Body of pancreas (tissue), 4 donors: ENCODE measurements at places on chromosomes 4 and X. TPM values are rescaled to one million over a fixed set of nuclear protein-coding genes. Genes with fewer than 3 reads are reported as not detected.

DNA sequence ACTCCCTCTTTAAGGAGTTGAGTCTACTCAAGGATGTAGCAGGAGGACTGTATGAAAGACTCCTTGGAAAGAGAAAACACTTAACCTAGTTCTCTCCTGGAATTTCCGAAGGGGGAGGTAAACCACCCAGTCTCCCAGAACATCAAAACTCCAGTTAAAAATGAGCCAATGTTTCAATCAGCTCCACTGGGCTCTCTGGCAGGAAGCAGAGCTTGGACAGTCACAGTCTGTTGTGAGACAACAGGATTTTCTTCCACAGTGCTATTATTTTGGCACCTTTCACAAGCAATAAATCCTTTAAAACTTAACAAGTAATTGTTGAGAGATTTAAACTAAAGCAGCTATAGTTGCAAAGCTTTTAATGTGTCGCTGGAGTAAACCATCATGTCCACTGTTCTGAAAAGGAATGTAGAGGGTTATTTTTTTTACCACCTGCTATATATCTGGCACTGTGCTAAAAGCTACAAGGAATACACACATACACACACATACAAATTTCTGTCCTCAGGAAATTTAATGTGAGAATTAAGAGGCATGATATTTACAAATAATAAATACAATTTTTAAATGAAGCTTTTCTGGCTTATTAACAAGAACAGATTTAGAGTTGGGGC, 229.2 kb upstream of the INTU start:
- DNase-seq = no peak

Gene ADRA2C
- total RNA-seq = 10.5 TPM

Gene BEX1
- 41.5 TPM for total RNA-seq

DNA sequence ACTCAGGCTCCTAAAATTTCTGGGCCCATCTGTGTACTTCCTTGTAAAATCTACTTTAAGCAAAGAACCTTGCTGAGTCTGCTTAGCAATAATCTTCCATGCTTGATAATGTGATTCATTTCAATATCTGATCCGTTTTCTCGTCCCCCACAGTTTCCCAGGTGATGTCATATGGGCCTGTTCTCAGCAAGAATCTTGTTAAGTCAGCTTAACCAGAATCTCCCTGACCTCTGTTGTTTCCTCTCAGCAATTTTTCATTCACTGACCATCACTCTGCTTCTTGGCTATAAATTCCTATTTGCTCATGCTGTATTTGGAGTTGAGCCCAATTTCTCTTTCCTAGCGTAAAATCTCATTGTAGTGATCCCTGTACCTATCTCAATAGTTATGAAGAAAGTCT, 13.9 kb downstream of the CSN2 start:
- DNase-seq = no peak

- no peak for DNase-seq
These were observed 11.7 kb upstream of the MAP7D3 start for GRCh38 chrX:136262812-136263315.

- DNase-seq = no peak
These were observed 590 bp upstream of the NAF1 start for GRCh38 chr4:163167333-163167626.

GRCh38 chr4:5700459-5700858, 7.9 kb downstream of the EVC2 start:
- DNase-seq = no peak

DNA sequence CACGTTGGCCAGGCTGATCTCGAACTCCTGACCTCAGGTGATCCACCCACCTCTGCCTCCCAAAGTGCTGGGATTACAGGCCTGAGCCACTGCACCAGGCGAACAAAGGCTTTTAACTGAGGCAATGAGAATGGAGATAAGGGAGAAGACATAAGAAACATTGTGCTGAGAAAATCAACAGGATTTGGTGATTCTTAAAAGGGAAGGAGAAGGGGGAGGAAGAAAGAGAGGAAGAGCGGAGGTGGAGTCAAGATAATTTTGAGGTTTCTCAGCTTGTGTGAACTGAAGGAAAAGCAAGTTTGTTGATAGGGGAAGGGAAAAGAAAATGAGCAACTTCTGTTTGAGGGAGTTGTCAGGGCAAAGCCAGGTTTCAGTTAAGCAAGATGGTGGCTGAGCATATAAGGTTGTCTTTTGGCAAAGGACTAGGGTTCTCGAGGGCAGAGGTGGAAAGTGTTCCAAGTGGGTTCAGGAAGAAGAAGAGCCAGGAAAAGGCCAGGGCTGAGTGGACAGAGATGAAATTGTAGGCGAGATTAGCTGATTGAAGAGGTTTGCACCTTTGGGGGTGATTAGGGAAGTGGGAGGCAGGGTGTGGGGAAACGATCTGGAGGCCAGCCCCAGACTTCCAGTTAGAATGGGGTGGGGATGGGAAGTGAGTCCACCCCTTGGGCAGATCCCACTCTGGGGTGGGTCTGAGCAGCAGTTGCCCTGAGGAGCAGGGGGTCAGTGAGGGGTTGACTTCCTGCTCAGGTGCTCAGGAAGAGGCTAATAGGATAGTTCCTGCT, 7.8 kb downstream of the DOCK11 start:
- DNase-seq = no peak

Gene KLHL34
- not detected for total RNA-seq

GRCh38 chrX:112769034-112769433, 71.6 kb downstream of the AMOT start:
- no peak for DNase-seq

GRCh38 chr4:92235731-92236130, 68.0 kb upstream of the GRID2 start:
- no peak for DNase-seq

- DNase-seq = no peak
These were observed 42.0 kb downstream of the FAM149A start for GRCh38 chr4:186146458-186146857.

Gene FAM9C
- not detected for total RNA-seq

DNA sequence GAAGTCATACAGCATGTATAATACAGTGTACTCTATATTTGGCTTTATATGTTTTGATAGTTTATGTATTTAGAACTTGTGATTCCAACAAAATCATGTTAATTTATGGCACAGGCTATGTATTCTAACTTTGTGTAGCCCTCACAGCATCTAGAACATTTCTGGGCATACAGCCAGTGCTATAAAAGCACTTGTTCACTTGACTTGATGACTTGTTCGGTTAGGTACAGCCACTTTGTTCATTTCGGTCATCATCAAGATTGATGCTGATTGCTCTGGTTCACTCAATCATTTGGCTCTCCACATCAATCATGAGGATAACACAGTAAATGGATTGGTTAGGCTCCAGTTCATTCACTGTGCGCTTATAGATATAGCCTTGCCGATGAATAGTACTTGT, 97.6 kb upstream of the IRS4 start:
- DNase-seq = no peak

- DNase-seq = no peak
These were observed 79.1 kb downstream of the NYX start for GRCh38 chrX:41526271-41526670.

DNA sequence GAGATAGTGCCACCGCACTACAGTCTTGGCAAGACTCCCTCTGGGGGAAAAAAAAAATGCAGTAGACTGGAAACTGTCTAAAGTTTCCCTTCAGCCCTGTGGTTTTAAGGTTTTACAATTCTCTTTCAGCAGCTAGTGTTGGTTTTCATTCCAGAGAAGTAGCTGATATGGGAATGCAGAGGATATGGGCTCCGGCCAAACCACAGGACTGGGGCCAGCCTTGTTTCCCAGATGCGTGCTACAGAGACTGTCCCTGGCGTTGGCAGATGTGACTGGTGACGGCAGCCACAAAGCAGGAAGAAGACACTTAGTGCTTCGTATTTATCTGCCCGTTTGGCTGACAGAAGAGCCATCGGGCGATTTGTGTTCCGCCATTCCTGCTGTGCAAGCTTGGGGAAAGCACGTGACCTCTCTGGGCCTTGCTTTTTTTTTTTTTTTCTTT, 43.2 kb downstream of the ZBTB49 start:
- DNase-seq = no peak

- DNase-seq = no peak
These were observed 116.3 kb downstream of the SHROOM4 start for GRCh38 chrX:50697691-50698090.

Gene KDM6A
- total RNA-seq = 20.8 TPM

Gene VGLL1
- total RNA-seq = 1.0 TPM

DNA sequence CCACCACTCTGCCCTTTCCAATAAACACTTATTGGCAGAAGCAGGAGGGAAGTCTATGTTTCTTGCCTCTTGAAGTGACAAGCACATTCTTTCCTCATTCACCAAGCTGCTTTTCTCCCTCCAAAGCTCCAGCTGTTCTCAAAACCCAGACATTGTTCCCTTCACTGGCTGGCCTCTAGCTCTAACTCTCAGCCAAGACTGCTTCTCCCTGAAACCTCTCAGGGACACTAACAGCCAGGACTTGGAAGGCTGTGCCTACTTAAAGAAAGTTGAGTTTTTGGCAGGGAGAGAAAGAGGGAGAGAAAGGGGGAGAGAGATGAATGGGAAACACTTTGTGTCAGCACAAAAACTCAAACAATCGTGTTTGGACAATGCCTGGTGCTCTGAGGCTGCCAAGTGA, 99.5 kb downstream of the COX18 start:
- no peak for DNase-seq

Gene ASB5
- total RNA-seq = not detected

Gene USP51
- total RNA-seq = 1.6 TPM

- no peak for DNase-seq
These were observed 271.3 kb downstream of the GPM6A start for GRCh38 chr4:175540732-175541131.

Gene KDR
- total RNA-seq = 12.9 TPM

GRCh38 chr4:34720571-34720970, 1523.7 kb downstream of the ARAP2 start:
- DNase-seq = no peak

- DNase-seq = no peak
These were observed 1163.2 kb downstream of the PCDH18 start for GRCh38 chr4:136369073-136369472.

GRCh38 chrX:8869812-8870211, 68.6 kb upstream of the FAM9A start:
- DNase-seq = no peak

Gene TASL
- total RNA-seq = 0.26 TPM

DNA sequence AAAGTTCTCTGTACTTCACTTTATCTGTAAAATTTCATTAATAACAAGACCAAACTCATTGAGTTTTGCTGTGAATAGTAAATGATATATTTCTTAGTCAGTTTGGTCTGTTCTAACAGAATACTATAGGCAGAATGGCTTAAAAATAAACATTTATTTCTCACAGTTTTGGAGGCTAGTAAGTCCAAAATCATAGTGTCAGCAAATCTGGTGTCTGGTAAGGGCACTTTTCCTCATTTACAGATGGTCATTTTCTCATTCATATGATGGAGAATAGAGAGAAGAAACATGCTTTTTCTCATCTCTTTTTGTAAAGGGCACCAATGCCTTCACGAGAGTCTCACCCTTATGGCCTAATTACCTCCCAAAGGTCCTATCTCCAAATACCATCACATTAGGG, 415.1 kb downstream of the FAM133A start:
- DNase-seq = no peak

DNA sequence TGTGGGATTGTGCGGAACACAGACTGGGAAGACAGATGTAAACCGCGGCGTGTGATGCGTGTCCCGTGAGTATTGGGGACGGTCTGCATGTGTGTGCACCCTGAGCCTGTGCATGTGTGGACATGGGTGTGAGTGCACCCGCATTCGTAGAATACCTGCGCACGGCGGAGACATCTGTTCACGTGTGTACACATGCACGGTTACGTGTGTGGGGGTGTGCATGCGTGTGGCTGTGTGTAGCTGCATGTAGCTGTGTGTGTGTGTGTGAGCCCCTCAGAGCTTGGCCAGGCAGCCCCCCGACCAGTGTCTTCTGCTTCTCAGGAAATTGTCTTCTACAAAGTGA, 19.6 kb downstream of the ATP5ME start:
- DNase-seq = no peak

- no peak for DNase-seq
These were observed 108.1 kb downstream of the UCHL1 start for GRCh38 chr4:41364876-41365275.

Gene DDIT4L
- 1.0 TPM for total RNA-seq

- no peak for DNase-seq
These were observed 1651.9 kb downstream of the C4orf33 start for GRCh38 chr4:130747842-130748241.

GRCh38 chr4:105808750-105809041, 86.6 kb upstream of the NPNT start:
- no peak for DNase-seq

DNA sequence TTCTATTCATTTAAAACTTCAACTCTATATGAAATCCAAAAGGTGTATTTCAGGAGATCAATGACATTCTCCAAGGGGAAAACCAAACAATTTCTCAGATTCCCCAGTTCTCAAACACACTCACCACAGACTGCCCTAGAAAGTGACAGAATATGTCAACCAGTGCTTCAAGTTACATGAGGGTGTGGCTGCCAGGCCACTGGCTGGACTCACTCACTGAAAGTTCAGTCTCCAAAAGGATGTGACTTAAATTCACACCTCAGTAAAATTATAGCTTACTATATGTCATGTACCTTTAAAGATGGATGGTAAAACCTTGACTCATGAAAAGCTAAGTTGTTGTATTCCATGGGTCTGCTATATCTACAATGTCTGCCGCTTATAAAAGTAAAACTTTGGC, 7.3 kb downstream of the INPP4B start:
- DNase-seq = no peak
